Pericardium fibroblast (primary cell): ENCODE measurements at places on chromosomes 2 and 18. TPM values are rescaled to one million over a fixed set of nuclear protein-coding genes. Genes with fewer than 3 reads are reported as not detected.

The ERMN gene
- total RNA-seq: not detected in 2 replicates

The IL1F10 gene
- not detected in 2 replicates for total RNA-seq

The KATNAL2 gene
- 2.2 and 10.8 TPM in 2 replicates for total RNA-seq

The HMSD gene
- not detected in 2 replicates for total RNA-seq

The PHOSPHO2 gene
- total RNA-seq: 0.60 and 1.1 TPM in 2 replicates

The TCF7L1 gene
- 2.1 and 3.0 TPM in 2 replicates for total RNA-seq
